ENCODE measurements at places on chromosomes 11 and 22.

DNA sequence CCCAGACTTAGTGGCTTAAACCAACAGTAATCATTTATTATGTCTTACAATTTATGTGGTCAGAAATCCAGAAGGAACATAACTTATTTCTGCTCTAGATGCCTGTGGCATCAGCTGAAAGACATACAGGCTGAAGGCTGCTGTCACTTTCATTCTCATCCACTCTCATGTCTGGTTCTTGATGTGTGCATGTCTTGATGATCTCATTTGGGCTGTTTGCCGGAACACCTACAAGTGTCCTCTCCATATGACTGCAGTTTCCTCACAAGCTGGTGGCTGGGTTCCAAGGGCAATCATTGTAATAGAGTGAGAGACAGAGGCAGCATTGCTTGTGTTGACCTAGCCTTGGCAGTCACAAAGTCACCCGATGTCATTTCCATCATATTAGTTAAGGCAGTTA is 1375.9 kb upstream of the RAG2 start:
- no peak for DNase-seq

- DNase-seq = no peak
Measured at GRCh38 chr22:44409974-44410316, 88.1 kb downstream of the RTL6 start.

DNA sequence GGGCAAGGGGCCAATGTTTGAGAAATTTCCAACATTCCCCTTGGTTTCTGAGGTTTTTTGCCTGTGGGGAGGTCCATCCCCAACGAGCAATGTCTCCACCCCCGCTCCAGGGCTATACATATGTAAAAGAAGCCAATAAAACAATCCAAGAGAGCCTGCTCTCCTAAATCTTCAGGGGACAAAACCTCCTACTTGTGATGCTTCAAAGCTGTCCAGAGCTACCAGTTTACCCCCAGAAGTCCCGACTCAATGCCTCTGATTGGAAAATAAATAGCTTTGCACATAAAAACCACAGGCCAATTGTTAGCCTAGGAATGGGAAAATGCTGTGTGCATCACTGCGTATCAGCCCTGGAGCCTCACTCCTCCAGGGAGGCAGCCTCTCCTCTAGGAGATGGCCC is 66.0 kb upstream of the PAX6 start:
- DNase-seq = no peak

DNA sequence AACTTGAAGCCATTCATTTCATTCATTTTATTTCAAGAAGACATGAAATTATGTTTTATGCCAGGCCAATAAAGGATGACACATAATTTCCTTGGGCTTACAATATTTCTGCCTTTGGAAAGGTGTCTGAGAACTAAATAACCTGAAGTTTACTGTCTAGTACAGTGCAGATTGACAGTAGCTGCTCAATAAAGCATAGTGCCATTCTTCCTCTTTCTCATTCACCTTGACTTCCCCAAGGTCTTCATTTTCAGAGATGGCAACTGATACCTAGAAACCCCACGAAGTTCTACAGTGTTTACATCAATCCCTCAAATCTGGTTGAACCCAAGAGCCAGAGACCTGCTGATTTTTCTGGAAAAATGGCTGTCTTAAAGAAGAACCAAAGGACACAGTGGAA is 144.3 kb upstream of the SYN3 start:
- no peak for DNase-seq

DNA sequence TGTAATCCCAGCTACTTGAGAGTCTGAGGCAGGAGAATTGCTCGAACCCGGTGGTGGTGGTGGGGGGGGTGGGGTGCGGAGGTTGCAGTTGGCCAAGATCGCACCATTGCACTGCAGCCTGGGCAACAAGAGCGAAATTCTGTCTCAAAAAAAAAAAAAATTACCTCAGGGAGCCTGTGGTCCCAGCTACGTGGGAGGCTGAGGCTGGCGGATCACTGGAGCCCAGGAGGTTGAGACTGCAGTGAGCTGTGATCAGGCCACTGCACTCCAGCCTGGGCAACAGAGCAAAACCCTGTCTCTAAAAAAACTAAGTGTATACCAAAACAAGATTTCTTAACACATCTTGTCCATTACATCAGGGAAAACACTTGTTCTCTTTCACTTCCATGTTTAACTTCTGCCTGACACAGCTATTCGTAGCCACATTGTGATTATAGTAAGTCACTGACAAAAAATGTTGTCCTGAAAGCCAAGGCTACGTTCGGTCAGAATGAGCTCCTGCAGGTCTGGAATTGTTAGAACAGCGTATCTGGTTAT is 1.4 kb downstream of the TMEM80 start:
- DNase-seq = no peak

GRCh38 chr11:63242089-63242781 is 1.2 kb downstream of the SLC22A25 start:
- DNase-seq = no peak

GRCh38 chr22:27032091-27032761 is 374.8 kb downstream of the MIAT start:
- no peak for DNase-seq

DNA sequence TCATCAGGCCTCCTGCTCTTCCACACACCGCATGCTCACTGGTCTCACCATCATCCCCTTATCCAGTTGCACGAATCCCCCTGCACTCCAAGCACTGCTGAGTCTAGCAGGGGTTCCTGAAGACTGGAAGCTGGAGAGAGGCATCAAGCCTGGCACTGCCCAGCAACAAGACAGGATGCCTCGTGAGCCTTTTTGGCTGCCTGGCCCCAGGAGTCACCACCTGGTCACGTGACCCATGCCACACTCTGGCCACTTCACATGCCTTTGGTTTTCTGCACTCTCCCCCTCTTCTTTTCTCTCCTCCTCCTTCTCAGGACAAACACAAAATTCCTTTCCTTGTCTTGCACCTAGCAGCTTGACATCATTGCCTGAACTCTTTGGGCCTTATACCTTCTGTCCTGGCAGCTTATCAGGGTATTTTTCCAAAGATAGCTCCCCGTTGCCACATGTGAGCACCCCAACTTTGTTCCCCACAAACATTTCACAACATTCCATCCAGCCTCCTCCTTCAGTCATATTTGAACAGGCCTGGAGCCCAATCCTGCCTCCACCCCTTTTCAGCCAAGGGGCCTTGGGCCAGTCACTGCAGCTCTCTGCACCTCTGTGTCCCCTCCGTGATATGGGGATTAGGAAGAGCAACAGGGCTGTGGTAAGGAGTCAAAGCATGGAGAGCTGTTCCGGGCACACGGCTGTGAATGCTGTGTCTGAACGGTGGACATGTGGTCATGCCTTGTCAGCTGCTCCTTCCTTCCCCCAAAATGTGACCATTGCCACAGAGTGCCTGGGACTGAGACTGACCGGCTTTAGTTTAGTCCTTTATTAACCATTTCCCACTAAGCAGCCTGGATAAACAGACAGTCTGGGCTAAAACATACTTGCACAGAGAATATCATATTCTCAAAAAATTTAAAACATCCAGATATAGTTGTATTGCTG is 2.8 kb upstream of the PACSIN2 start:
- no peak for DNase-seq

DNA sequence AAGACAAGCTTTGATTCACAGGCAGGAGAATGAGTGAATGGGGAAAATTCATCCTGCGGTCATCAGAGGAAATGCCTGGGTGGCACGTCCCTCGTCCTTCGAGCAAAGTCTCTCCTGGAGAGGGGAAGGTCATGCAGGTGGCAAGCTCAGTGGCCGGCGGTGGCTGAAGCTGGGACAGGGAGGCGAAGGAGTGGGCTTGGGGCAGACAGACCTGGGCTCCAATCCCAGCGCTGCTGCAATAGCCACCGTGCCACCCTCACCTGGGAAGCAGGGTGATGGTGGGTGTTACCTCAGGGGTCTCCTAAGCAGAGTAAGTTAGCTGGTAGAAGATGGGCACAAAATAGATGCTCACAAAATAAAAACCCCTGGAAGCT is 22.4 kb upstream of the CACNG2 start:
- no peak for DNase-seq

Data from glomerular endothelial cell (primary cell).